Thymus (tissue), 14 donors: ENCODE measurements at places on chromosomes 2 and 18.

DNA sequence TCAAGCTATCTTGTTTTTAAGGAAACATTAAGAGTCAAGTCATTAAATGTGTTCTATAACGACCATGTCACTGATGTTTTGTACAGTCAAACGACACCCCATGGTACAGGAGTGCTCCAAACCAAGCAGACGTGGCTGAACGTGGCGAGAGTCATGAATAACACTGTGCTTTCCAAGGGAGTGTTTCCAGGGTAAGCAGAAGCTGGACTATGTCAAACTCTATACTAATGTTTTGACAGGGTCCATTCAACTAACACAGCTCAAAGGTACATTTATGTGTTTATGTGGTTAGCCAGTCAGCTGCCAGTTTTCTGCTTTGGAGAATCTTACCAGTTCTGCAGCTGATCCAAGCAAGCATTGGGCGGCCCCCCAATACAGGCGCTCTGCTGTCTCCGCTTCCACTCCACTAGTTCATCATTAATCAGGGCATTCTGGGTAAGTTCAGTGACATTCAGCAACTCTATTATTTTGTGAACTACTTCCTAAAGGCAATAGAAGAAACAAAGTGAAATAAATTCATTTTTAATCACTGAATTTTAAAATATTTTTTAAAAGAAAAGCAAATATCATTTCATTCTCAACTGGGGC lies 16.4 kb downstream of the STAT1 start:
- no peak for DNase-seq

DNA sequence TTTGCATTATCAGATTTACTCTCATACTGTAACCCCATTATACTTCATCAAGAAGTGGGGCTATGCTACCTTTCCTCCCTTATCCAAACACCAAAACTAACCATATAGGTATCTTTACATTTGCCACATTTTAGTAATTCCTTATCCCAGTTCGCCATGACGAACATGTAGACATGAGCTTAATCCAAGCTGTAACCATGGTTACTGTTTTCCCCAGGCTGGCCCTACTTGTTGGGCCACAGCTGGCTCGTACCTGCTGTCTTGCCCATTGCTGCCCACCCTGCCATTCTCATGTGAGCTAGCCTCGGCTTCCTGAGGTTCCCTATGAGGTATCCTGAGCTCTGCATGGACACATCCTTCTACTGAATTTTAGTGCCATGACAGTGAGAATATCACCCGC lies 117.7 kb downstream of the PARD3B start:
- no peak for DNase-seq

DNA sequence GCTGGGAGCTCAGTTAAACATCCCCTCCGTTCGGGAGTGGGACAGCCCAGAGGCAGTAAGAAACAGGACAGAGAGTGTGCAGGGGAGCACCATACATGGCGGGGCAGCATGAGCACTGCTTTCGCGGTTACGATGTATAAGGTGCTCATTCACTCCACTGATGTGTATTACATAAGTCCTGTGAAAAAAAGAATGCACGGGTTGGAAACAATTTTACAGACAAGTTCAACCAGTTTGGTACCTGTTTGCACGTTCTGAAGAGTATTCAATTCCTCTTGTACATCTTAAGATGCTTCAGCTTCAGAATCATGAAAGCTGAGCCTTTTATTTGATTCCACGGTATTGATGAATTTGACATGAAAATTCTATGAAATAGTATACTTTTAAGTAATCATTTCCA lies 97.8 kb upstream of the NETO1 start:
- no peak for DNase-seq

GRCh38 chr2:64456293-64456692 lies 2.3 kb downstream of the LGALSL start:
- no peak for DNase-seq

GRCh38 chr2:218271487-218271797 lies 1.1 kb downstream of the PNKD start:
- no peak for DNase-seq

DNA sequence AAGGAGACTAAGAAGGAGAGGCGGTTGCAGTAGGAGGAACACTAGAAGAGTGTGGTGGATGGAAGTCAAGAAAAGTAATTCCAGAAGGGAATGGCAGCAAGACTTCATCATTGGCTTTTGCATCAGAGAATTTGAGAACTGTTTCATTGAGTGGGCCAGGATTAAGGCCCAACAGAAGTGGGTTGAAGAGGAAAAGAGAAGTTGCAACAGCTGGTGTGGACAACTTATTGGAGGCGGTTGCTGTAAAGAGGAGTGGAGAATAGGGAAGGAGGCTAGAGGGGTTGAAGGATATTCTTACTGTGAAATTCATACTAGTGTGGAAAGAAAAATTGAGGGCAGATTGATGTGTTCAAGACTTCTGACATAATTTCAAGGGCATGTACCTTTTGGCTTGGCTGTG lies 168.7 kb upstream of the FN1 start:
- DNase-seq: no peak

GRCh38 chr2:46471697-46472096 lies 7.7 kb upstream of the TMEM247 start:
- DNase-seq: no peak

- no peak for DNase-seq
These were observed 417.1 kb downstream of the RAD51AP2 start for GRCh38 chr2:17101091-17101490.

- DNase-seq: no peak
These were observed 958 bp downstream of the C2orf92 start for GRCh38 chr2:97670471-97670870.

DNA sequence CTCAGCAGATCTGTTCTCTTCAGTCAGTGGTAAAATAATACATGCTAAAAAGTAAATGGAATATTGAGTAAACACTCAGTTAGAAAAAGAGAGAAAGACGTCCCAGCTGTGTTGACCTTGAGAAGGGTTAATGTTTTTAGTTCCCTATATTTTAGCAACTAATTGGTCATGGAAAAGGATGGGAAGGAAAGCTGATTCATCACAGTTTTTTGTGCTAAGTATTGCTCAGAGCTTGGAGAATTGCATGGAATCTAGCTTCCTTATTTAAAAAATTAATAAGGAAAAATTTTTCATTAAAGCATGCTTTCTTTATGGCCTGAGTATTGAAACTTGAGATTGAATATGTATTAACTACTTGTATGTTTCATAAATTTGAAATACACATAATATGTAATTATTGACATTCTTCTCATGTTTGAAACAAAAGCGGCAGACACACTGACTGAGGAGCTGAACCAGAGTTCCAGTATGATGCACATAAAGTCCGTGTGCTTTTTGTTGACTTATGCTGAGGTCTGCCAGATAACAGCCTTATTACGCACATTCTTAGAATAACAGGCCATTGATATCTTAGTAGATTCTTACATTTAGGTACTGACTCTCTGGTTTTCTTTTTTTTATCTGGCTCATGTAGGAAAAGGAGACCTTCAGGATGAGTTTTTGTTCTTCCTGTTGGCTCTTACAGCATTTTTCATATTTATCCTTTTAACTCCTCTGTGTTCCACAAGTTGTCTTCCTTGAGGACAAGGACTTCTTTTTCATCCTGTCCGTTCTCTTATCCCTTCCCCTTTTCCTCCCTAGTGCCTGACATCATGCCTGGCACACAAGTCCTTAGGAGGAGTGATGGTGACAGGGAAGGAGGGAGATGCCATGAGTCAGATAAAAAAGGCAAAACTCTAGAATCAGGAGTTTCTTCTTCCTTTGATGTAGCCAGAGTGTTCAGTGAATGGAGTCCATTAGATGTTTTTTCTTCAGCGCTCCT lies 194.1 kb downstream of the PTPRM start:
- DNase-seq: no peak

DNA sequence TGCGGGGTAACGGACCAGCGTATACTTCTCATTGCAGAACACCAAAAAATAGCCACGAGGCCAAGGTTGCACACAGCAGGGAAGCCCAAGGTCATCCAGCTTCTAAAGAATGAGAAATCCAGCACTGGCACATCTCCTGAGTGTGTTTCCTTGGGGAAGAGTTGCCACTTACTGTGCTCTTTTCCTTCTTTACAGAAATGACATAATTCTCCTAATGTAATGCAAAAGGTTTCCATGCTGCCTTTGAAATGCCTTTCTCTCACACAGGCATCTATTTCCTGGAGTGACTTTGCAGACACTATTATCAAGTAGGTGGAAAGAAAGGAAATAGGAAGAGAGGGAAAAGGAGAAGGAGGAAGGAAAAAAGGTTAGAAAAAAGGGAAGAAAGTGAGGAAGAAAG lies 862.1 kb upstream of the CELF4 start:
- no peak for DNase-seq

DNA sequence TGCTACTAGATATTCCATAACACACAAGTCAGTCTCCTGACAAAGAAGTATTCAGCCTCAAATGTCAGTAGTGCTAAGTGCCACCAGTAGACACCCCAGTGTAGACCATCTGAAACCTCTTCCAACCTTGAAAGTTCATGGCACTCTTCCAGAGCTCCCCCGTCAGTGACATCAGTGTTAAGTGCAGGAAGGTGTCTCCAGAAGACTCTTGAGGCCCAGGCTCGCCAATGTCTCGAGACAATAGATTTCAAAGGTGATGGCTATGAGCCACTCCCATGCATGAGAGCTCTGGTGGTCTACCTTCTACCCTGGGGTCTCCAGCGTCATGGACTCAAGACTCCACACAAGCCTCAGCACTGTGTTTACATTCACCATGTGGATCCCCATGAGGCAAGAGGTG lies 183.8 kb downstream of the SMAD2 start:
- no peak for DNase-seq

- no peak for DNase-seq
These were observed 92.4 kb downstream of the COX7A2L start for GRCh38 chr2:42268528-42269151.

- no peak for DNase-seq
These were observed 11.6 kb downstream of the SPATA3 start for GRCh38 chr2:231007286-231008098.

- DNase-seq: no peak
These were observed 22.7 kb downstream of the FARP2 start for GRCh38 chr2:241378816-241379215.

GRCh38 chr2:48940606-48941005 lies 185.1 kb upstream of the LHCGR start:
- no peak for DNase-seq

DNA sequence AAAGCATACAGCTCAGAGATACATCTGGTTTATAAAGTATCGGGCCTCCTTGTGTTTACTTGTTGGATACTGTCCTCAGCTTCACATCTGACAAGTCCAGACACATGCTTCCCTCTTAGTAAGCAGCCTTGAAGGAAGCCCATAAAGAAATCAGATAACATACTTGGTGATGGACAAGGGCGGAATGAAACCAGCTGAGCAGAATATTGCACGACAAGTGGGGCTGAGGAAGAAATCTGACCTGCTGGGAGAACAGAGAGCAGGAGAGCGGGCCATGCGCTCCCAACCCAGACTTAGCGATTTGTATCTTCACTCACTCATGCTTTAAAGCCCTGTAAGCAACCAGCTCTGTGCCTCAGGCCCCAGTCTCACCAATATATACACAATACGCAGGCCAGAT lies 208.4 kb downstream of the CDH20 start:
- no peak for DNase-seq

DNA sequence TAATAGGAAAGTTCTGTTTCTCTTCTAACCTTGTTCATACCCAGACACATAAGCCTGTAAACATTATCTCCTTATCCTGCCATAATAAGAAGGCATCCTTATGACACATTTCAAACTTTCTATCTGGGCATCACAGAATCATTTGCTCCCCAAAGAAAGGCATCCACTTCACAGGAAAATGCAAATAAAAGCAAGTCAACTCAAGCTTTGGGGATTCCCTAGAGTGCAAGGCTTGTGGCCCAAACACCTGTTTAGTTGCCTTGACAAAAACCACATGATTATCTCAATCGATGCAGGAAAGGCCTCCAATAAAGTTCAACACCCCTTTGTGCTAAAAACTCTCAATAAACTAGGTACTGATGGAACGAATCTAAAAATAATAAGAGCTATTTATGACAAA lies 195.7 kb upstream of the GALNT5 start:
- no peak for DNase-seq

GRCh38 chr18:9968081-9968848 lies 54.4 kb downstream of the VAPA start:
- no peak for DNase-seq

GRCh38 chr2:172588931-172589330 lies 33.0 kb downstream of the PDK1 start:
- DNase-seq: no peak

DNA sequence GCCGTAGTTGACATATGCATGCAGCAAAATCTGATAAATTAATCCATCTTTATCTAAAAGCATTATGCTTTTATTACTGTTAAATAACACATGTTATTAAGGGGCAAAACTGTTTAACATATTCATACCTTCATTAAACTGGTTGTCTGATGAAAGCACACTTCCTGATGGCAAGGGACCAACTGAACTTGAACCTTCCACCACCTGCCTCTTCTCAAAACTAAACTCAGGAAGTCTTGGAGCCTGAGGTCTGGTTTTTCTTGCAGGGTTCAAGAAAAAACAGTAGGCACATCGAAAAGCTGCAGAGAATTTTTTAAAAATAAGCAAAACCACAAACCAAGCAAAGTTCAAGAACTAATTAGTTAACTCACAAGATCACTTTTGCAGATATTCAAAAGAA lies 64.9 kb downstream of the LNPK start:
- DNase-seq: no peak

GRCh38 chr2:71629273-71629672 lies 175.9 kb downstream of the DYSF start:
- no peak for DNase-seq

- DNase-seq: no peak
These were observed 185.2 kb downstream of the SOX11 start for GRCh38 chr2:5877360-5877759.
